ENCODE measurements at places on chromosomes 11 and 22.

DNA sequence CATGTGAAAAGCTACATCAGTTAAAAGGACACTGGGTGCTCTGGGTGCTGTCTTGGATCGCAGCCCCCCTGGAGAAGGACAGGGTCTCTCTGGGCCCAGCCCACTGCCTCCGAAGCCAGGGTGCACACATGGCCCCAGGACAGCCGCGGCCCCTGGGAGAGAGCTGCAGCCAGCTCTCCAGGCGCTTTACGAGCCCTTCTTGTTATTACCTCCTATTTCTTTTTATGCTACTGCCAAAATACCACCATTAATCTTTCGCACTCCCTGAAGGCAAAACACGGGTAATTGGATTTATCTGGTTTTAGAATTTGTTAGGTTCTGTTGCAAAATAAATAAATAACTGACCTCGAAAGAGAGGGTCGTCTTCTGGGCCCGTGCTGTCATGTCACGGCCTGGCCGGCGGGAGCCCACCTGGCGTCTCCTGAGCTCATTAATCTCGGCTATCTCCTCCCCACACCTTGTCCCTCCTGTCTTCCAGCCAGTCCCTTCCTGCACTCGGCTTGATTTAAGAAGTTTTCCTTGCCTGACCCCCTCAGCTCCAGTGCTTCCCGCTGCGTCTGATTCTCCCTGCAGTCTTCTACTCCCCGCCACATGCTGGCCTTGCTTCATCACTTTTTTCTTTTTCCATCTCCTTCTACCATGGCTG lies 611.7 kb downstream of the OPCML start:
- DNase-seq, result no peak

DNA sequence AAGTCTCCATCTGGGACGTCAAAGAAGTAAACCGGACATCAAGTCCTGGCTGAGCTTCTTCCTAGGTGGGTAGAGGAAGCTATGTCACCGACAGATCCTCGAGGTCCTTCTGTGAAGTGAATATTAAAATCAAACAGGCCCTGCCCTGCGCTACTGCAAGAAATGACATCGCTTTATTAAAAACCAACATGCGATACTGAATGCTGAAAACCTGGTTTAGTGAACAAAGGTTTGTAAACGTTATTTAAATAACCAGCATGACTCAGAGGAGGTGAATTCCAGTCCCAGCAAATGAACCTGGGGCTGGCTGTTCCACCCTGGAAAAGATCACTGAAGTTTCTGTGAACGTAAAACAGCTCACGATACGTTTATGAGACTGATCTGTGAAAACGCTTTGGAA lies 645 bp downstream of the RTCB start:
- DNase-seq, result no peak

GRCh38 chr11:120209746-120210625 lies 846 bp upstream of the OAF start:
- no peak for DNase-seq

- DNase-seq, result no peak
Measured at GRCh38 chr11:78234006-78234405, 45.3 kb downstream of the USP35 start.

DNA sequence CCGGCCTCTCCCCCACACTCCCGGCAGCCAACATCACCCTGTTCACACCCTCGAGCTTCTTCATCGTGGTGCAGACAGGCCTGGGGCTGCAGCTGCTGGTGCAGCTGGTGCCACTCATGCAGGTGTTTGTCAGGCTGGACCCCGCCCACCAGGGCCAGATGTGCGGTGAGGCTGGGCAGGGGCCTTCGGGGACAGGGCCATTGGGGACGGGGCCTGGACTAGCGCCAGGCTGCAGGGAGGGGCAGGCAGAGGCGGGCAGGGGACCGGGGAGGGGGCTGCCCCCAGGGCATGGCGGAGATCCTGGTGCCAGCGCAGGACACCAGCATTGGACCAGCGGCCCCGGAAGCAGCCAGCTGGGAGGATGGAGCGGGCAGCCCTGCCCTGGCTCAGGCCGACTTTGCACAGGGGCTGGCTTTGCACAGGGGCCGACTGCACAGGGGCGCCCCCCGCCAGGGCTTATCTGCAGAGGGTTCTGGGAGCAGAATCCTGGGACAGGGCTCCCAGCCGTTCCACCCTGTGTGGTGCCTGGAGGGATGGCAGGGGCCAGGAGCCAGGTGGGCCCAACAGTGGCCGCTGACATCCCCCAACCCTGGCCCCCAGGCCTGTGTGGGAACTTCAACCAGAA lies 8.6 kb downstream of the MUC5B start:
- no peak for DNase-seq

- DNase-seq, result peak; percentile 65
Measured at GRCh38 chr22:28792491-28793383, 7.6 kb downstream of the XBP1 start.

- DNase-seq, result no peak
Measured at GRCh38 chr11:123696183-123696582, 41.8 kb upstream of the SCN3B start.

DNA sequence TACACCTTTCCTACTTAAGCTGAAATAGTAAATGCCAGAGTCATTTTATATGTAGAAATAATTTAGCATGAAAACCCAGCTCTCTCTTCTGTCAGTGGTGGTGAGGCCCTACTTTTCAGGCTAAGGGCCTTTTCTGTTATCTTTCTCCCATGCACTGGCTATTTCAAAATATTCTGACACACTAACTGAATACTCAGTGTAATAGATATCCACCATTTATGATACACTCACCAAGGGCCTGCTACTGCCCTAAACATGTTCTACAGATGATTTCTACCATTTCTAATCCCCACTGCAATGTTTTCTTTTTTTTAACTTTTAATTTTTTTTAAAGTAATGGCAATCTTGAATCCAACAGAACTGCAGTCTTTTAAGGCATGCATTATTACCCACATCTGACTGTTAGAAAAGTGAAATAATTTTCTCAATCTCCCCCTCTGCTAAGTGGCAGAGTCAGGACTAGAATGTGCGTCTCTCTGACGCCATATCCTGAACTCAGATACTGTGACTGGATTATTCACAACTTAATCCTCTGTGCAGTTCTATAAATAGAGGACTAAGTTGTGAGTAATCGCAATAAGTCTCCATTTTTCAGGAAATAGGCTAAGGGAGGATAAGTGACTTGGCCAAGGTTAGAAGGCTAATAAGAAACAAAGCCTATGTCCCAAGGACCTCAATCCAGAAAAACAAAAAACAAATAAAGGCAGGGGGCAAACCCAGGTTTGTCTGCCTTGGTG lies 44.0 kb downstream of the GRAMD1B start:
- DNase-seq, result no peak

- DNase-seq, result no peak
Measured at GRCh38 chr22:33114565-33114964, 56.4 kb upstream of the SYN3 start.

DNA sequence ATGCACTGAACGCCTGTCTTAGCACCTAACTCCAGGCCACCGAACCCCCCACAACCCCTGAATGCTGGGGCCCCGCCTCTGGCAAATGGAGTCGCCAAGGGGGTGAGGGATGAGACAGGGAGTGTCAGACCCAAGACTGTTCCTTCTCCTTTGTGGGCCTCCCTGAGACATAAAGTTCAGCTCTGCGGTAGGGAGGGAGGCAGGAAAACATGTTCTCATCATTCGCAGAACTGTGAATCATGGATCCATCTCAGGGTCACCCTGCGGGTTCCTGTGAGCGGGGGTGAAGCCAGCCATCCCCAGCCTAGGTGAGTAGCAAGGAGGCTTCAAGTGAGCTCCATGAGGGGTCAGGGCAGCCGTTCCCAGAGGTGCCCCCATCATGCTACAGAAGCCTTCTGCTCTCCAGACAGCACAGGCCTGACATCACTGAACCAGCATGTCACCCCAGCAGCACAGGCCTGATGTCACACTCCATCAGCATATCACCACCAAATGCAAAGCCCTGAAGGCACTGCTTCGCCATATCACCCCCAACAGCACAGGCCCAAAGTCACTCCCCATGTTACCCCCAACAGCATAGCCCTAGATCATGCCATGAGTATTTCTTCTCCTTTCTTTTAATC lies 27.2 kb downstream of the TMPRSS6 start:
- DNase-seq, result no peak

DNA sequence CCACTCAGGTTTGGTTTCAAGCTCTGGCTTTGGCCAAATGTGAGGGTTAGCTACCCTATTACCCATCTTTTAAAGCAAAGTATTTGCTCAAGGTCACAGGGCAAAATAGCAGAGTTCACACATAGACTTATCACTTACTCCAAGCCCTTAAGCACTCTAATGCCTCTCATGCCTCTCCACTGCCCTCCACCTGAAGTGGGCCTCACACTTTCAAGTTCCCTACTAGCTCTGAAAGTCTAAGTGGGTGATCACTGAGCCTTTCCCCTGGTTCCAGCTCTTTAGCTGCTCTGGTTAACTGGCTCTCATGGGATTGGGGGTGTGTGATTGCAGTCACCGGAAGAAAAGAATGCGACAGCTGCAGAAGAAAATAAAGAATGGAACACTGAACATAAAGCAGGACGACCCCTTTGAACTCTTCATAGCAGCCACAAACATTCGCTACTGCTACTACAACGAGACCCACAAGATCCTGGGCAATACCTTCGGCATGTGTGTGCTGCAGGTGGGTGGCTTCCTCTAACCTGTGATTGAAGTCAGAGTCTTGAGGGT lies 6.4 kb downstream of the NAT10 start:
- no peak for DNase-seq

- DNase-seq, result no peak
Measured at GRCh38 chr11:107785401-107785800, 73.2 kb downstream of the SLC35F2 start.

GRCh38 chr11:66317322-66317722 lies 478 bp upstream of the CD248 start:
- DNase-seq, result no peak

DNA sequence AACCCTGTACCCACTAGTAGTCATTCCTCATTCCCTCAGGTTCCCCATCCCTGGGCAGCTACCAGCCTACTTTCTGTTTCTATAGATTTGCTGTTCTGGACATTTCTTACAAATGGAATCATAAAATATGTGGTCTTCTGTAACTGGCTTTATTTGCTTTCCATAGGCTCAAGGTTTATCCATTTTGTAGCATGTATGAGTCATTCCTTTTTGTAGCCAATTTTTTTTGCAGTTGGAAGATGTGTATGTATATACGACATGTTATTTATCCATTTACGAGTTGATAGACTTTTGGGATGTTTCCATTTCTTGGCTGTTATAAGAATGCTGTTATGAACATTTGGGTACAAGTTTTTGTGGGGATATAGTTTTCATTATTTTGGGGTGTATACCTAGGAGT lies 130.6 kb downstream of the WNT11 start:
- DNase-seq, result no peak

DNA sequence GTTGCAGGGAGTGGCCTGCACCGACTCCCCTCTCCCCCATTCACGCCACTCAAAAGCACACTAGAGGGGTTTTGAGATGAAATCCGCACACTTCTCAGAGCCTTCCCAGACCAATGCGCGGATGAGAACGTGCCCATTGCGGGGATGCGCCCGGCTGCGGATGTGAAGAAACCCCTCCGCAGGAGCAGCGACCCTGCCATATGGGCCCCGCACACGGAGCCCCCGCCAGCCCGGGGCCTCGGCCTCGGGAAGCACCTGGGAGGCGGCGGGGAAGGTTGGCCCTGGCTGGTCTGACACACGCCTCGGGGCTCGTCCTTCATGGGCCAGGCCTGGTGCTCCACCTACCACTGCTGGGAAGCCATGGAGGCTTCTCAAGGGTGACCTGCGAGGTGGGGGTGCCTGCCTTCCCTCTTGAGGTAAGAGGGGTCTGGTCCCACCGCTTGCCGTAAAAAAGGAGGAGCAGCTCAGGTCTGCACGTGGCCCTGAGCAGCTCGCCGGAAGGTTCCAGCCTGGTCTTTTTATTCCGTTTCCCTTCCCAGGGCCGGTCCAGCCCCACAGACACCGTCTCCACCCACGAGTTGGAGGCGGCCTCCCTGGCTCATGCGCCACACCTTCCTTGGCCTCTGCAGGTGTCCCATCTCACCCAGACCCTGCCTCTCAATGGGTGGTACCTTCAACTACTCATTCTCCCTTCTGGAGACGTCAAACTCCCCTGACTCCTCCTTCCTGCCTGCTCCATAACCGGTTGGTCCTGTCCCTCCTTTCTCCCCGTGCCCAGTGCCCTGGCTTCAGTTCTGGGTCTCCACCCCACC lies 39.4 kb downstream of the TRMU start:
- no peak for DNase-seq

GRCh38 chr11:65496304-65497140 lies 2.3 kb upstream of the MALAT1 start:
- DNase-seq, result no peak

GRCh38 chr11:117834838-117835443 lies 10.4 kb upstream of the FXYD2 start:
- no peak for DNase-seq

Data from GF-D8 (cell line).